ENCODE measurements at places on chromosomes 11 and 22.

DNA sequence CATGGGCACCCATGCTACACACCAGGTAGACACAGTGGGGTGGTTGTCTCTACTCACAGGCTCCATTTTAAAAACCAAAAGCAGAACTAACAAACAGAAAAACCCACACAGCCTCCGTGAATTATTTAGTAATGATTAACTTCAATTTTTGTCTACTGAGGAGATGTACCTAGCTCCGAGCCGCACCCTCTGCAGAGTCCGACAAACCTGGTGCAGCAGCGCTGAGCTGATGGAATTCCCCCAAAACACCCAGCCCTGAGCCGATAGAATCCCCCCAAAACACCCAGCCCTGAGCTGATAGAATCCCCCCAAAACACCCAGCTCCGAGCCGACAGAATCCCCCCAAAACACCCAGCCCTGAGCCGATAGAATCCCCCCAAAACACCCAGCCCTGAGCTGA lies 927.0 kb downstream of the BRD1 start:
- DNase-seq: no peak

GRCh38 chr11:19633276-19633675 lies 79.4 kb upstream of the NAV2 start:
- DNase-seq: no peak

DNA sequence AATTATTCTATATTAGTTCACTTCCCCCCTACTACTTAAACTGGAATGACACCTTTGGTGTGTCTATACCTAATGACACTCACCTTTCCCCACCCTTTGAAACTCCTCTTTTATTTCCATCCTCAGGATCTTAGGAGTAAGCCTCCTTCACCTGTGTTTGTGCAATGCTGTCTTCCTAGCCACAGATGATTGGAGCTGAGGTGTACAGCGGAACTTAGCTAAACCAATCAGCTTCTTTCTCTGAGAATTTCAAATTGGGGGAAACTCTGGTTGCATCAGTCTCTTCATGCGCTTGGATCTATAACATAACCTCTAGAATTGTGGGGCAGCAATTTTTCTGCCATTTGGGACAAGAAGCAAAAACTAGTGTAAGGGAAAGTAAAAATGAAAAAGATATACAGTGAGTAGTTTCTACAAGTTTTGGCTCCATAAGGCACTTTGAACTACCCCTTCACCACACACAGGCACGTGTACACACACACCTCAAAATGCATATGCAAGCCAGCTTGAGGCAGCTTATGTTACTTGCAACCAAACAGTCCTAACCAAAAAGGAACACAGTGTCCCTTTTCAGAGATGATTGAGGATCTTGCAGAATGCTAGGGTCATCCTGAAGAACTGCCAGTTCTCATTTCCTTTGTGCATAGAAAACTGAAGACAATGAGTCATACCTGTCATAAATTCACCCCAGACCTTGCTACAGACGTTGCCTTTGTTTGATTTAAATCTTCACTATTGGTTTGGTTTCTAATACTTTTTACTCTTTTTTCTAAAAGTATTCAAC lies 36.0 kb upstream of the LDLRAD3 start:
- peak; percentile 33 for DNase-seq

GRCh38 chr11:46493791-46494190 lies 100.0 kb downstream of the AMBRA1 start:
- DNase-seq: no peak

GRCh38 chr11:10857709-10858438 lies at the start of gene ZBED5:
Gene ZBED5 (minus strand): TSS chr11:10858053. CDS start chr11:10854945, 3,108 bp downstream.
- DNase-seq: peak; percentile 98

DNA sequence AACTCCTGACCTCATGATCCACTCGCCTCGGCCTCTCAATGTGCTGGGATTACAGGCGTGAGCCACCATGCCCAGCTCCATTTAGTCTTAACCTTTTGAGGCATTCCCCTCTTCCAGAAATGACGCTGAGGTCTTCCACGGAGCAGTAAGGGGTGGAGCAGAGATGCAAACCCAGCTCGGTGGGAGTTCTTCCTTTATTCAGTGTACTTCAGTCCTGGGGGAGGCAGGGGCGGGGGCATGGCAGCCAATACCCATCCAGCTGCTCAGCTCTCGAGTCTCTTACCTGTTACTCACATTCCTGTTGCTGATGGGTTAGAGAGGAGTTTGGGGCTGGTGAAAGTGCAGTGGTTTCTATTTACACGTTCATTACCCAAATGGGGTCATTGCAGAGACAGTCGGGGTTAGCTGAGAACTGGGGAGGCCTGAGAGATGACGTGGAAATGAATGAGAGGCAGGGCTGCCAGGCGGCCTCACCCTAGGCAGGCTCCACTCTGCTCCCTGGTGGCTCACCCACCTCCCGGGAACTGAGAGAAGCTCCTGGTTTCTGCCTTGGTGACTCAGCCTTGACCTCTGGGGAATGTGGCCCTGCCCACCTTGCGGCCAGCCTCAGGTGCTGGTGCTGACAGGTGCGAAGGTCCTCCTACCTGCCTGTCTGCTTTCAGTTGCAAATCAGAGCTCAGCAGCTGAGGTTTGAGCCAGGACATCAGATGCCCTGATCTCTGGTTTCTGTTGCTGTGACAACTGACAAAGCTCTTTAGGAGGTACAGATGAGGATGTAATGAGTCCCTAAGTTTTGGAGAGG lies 13.4 kb upstream of the ST14 start:
- DNase-seq: no peak

GRCh38 chr22:29621761-29622526 lies 18.5 kb downstream of the NF2 start:
- DNase-seq: peak; percentile 99

GRCh38 chr22:49790912-49791311 lies 36.8 kb downstream of the BRD1 start:
- DNase-seq: no peak
